ENCODE measurements at places on chromosomes 5 and 9. TPM values are rescaled to one million over a fixed set of nuclear protein-coding genes. Genes with fewer than 3 reads are reported as not detected.

The SLCO6A1 gene
- under 0.01 TPM for total RNA-seq

- DNase-seq: peak; percentile 89
Measured at GRCh38 chr9:69168709-69169217, 5.3 kb upstream of the TJP2 start.

The TMEM252 gene
- total RNA-seq: not detected

DNA sequence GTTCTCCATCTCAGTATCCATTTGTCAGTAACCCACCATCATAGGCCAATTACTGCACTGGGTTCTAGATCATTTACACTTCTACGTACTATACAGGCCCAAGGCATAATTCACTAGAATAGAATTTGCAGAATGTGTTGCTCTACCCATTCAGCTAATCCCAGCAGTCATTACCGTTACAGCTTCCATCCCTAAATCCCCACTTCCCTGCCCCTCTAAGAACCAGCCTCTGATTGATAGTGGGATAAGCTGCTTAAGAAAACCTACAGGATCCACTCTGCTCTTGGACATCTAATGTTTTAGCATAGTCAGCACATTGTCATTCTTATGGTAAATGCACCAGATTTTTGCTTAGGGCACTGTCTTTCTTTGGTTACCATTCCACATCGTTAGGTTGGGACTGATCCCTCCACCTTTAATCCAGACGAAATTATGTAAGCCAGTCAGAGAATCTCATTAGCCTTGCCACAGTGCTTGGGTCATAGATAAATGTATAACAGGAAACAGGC lies 39.3 kb upstream of the CHD1 start:
- DNase-seq: no peak

- DNase-seq: peak; percentile 86
Measured at GRCh38 chr5:175517824-175518450, 39.6 kb downstream of the SFXN1 start.

- no peak for DNase-seq
Measured at GRCh38 chr9:128625391-128626146, 31.1 kb downstream of the DYNC2I2 start.

The F12 gene
- total RNA-seq: 0.43 TPM

The AK8 gene
- total RNA-seq: 0.32 TPM

GRCh38 chr5:160640406-160640805 lies 211.6 kb downstream of the ATP10B start:
- DNase-seq: no peak

- no peak for DNase-seq
Measured at GRCh38 chr9:126367139-126367538, 40.5 kb downstream of the MVB12B start.

DNA sequence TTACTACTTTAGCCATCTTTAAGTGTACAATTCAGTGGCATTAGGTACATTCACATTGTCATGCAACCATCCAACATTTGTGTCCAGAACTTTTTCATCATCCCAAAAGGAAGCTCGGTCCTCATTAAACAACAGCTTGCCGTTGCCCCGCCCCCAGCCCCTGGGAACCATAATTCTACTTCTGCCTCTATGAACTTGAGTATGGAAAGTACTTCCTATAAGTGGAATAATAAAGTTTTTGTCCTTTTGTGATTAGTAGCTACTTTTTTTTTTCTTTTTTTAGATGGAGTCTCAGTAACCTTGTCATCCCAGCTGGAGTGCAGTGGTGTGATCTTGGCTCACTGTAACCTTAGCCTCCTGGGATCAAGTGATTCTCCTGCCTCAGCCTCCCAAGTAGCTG lies 5.0 kb downstream of the GBGT1 start:
- no peak for DNase-seq

DNA sequence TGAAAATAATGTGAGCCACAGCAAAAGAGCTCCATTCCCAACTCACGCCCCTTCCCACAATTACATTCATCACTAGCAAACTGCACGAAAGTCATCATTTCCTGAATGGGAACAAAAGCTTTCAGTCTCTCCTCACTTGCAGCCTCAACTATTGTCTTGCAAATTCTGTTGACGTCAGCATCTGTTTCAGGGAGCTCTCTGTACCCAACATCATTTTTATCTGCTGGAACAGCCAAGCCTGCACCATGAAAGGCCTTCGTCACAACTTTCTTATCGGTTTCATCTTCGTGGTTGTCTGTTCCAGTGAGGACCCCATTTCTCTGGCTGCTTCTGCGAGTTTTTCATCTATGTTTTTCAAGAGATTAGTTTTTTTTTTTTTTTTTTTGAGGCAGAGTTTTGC lies 14.3 kb upstream of the RNF130 start:
- DNase-seq: no peak

The KCNIP1 gene
- not detected for total RNA-seq

DNA sequence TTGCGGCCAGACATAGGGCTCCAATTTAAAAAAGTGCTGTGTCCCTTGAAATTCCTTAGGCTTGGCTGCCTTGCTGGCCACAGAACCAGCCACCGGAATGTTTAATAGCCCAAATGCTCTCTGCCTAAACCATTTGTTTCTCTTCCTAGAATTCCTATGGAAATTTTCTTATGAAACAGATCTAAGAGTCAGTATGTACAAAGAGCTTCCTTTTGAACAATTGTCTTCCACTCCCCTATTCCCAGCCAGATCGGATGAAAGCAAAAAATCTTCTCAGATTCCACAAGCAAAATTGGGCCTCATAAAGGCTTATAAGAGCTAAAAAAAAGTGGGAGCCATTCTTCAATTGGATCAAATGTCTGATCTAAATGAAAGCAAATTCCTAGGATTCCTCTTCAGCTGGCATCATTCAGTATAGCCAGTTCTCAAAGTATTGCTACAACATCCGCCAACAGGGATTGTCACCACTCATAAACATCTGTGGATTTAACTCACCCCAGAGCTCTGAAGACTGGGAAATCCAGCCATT lies 104.3 kb downstream of the CEMIP2 start:
- peak; percentile 20 for DNase-seq

- DNase-seq: peak; percentile 55
Measured at GRCh38 chr9:83920469-83920926, 734 bp downstream of the KIF27 start.

The SPAG8 gene
- 0.86 TPM for total RNA-seq

GRCh38 chr5:134125039-134126015 lies 10.8 kb downstream of the TCF7 start:
- peak; percentile 75 for DNase-seq

The CEP72 gene
- total RNA-seq: 3.2 TPM

The TAF11L5 gene
- total RNA-seq: not detected

- DNase-seq: no peak
Measured at GRCh38 chr9:122383992-122384461, 13.2 kb downstream of the PTGS1 start.

- DNase-seq: no peak
Measured at GRCh38 chr9:98471185-98471584, 215.7 kb upstream of the TBC1D2 start.

DNA sequence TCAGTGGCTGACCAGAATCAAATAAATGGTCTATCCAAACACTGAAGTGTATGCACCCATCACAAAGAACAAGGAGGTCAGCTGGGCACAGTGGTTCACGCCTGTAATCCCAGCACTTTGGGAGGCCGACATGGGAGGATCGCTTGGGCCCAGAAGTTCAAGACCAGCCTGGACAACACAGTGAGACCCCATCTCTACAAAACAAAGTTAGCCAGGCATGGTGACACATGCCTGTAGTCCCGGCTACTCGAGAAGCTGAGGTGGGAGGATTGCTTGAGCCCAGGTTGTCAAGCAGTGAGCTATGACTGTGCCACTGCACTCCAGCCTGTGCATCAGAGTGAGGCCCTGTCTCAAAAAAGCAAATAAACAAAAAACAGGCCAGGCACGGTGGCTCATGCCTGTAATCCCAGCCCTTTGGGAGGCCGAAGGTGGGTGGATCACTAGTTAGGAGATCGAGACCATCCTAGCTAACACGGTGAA lies 40.5 kb downstream of the SEMA4D start:
- DNase-seq: no peak

DNA sequence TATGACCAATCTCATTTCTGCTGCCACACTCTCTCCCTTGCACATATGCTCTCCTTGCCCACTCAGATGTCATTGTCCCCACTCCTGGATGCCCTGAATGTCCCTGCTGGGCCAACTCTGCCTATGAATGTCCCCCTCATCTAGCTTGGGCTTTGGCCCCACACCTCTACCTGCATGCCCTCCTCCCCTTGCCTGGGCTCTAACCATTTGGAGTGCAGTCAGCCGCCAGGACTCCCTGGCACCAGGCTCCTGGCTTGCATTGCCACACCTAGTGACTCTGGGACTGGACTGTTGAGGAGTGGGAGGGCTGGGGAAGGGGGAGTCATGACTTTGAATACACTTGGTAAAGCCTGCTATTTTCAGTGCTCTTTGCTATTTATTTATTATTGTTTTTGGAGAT lies 41.6 kb upstream of the POMT1 start:
- no peak for DNase-seq

- DNase-seq: no peak
Measured at GRCh38 chr5:18968966-18969365, 1019.0 kb downstream of the CDH18 start.

The RNF224 gene
- total RNA-seq: not detected

GRCh38 chr5:156009583-156009982 lies 317.4 kb upstream of the SGCD start:
- DNase-seq: no peak

DNA sequence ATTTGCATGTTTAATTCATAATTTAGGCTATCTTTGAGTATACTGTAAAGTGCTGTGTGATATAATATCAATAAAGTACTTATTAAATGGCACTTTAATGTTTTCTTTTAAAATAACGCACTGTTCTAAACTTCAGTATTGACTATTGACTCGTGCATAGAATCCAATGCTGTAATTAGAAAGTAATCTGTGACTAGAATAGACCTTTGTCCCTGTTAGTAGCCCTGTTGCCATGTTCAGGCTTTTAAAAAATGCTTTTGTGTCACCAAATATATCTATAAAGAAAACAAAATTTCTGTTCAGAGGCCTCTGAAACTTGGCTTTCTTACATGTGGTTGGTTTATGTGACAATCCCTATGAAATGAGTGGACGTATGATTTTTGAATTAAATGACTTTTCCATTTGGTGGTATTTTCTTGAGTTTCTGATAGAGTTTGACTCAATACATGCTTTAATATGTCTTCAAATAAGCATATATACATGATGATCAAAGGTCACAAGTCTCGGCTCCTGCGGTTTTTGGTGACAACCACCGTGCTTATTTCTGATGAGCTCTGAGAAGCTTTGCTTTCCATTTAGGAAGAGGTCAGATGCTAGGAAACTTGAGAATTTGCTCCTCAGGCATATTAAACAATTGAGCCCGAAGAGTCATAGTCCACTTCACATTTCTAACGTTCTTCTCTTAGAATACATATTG lies 174.7 kb downstream of the NR3C1 start:
- DNase-seq: no peak

- no peak for DNase-seq
Measured at GRCh38 chr9:32334916-32335895, 49.2 kb upstream of the ACO1 start.

GRCh38 chr5:6302075-6302474 lies 76.3 kb downstream of the MED10 start:
- DNase-seq: no peak

DNA sequence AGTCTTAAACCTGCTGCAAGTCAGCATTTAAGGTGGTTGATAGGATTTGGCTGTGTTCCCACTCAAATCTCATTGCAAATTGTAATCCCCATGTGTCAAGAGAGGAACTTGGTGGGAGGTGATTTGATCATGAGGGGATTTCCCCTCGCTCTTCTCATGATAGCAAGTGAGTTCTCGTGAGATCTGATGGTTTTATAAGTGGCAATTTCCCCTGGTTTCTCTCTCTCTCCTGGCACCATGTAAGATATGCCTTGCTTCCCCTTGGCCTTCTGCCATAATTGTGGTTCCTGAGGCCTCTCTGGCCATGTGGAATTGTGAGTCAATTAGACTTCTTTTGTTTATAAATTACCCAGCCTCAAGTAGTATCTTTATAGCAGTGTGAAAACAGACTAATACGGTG lies 84.3 kb upstream of the SMC2 start:
- DNase-seq: no peak

The CXCL14 gene
- total RNA-seq: not detected

All from fibroblast of villous mesenchyme (primary cell).